ENCODE measurements at places on chromosomes 6 and 20.

DNA sequence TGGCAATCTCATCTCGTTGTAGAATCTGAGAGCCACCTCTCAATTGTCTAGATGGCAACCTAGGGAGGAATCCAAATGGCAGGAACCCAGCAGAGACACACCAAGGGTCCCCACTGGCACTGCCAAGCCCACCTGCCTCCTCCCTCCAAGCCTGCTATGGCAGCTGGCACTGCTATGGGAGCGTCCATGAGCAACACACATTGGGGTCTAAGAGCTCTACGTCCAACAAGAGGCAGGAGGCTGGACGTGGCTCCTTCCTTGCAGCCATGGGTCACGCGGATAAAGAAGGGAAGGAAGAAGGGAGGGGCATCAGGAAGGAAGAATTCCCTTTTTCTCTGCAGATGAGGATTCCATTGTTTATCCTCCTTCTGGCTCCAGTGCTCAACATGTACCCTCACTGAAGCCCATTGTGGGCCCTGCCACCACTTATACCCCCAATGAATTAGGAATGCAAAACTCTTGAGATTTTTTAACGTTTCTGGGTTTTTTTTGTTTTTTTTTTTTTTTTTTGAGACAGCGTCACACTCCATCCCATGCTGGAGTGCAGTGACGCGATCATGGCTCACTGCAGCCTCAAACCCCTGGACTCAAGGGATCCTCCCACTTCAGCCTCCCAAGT is 17.3 kb downstream of the ATP9A start:
- no peak for DNase-seq

DNA sequence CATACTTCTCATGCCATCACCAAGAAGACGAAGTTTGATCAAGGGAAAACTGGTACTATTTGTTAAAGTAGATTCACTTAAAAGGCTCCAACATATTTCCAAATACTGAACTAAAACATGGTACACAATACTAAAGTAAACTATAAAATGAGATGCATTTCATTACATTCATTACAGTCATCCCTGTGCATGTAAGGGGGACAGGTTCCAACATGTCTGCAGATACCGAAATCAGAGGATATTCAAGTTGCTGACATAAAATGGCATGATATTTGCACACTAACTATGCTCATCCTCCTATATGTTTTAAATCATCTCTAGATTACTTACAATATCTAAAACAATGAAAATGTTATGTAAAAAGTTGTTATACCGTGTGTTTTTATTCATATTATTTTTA is 893.9 kb upstream of the MANEA start:
- DNase-seq = no peak

- no peak for DNase-seq
These were observed 72.0 kb downstream of the CHMP4B start for GRCh38 chr20:33883164-33883563.

DNA sequence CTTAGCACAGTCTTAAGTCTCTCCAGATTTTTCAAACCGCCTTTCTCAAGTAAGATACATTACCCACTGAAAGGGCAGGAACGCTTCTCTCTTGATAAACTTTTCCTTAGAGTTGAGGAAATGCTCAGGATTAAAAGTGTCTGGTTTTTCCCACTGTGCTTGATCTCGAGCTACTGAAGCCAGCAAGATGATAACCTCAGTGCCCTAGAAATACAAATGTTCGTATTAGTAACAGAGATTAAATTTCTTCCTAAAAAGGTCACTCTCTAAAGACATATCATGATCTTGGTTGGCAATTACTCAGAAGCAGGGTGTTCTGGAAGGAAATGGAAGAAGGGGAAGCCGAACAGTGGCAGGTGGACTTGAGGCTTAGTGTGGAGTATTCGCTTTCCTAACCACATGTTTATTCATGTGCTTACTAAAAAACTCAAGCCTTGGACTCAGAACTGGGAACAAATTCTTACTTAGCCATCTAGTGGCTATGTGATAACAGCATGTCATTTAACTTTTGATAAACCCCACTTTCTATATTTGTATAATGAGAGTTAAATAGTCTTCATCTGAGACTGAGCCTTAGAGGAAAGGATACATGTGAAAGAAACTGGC is 20.1 kb downstream of the C6orf141 start:
- DNase-seq = no peak

DNA sequence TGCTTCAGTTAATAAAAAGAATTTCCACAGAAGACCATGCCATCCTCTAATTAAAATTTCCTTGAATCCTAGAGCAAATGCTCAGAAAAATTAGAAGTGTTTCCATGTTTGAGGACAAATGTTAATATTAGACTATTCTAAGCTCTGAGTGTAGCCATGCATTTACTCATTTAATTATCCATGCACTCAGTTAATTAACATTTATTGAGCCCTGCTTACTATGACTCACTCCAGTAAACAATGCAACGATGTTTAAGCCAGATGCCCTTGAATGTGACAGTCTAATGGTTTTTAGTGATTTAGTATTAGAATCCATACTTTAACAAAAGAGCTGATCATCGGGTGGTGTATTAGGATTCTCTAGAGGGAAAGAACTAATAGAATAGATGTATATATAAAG is 37.3 kb upstream of the GJA1 start:
- DNase-seq = no peak

- DNase-seq = no peak
These were observed 19.7 kb downstream of the NRSN1 start for GRCh38 chr6:24145690-24146131.

DNA sequence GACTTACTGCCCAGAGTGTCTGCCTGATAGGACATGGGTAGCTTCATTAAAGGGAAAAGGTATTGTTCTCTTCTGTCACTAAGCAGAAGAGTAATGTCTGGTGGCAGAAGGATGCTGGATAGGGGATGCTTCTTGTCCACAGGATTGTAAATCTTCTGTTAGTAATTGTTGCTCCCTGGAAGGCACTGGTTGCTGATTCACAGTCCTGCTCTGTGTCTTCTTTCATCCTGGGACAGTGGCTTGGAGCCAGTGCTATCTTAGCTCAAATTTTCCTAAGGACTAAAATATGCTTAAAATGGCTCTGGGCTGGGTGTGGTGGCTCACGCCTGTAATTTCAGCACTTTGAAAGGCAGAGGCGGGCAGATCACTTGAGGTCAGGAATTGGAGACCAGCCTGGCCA is 48.0 kb downstream of the SYTL3 start:
- no peak for DNase-seq

DNA sequence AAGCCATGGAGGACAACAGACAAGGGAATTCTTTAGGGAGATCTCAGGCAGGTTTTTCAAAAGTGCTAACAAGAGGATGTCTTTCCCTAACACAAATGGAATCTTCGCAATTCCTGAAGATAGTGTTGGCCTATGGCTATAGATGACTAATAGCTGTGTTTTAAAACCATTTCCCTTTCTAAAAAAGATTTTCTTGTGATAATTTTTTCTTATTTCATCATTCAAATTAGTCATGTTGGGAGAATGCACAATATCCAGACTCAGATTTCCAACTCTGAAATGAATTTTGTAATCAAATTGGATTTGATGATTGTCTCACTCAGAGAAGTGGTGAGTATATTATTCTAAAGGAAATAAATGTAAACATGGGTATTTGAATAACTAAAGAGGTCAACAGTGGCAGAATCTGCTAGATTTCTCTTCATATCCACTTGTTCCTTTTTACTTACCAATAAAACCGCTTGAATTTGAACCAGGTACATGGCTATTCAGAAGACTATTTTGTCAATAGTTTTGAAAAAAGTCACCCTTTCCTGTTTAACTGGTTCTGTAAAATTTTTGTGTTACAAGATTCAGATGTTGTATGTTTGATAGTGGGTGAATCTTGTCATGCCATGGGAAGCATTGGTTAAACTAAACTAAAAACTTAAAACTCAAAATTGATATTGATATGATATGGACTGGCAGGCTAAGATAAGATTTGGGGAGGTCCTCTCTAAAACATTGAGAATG is 1223.7 kb upstream of the EYS start:
- no peak for DNase-seq

GRCh38 chr20:35702824-35703695 is 3.9 kb downstream of the ROMO1 start:
- no peak for DNase-seq

- DNase-seq = no peak
These were observed 5.0 kb downstream of the SF3B5 start for GRCh38 chr6:144090384-144090783.

DNA sequence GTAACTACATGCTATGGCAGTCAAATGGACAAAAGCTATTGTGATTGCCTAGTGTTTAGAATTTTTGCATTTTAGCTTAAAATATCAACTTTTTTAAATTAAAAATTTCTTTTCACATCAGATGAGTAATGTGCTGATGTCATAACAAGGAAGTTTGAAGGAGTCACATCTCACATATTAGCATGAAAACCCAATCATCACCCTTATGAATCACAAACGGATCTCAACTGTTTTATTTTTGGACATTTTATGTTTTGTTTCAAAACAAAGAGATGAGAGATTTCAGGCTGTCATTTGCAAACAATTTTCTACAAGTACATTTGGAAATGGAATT is 53.6 kb upstream of the TRERF1 start:
- DNase-seq = no peak

DNA sequence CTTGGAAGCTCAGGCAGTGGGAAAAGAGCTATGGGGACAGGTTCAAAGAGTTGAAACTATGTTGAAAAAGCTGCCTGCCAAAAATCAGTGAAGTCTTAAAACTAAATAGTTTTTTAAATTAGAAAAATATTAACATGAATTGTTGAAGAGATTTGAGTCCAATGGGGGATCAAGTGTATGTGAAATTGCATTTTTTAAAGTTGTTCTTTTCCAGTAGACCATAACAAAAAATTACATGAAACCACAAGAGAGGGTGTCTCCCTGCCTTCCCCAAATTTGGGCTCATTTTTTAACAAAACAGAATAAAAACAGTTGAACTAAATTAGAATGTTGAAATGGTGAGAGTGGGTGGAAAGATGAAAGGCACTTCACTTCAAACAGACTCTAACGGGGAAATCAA is 31.5 kb upstream of the COL10A1 start:
- no peak for DNase-seq

GRCh38 chr6:166745801-166746668 is 119.0 kb upstream of the RPS6KA2 start:
- DNase-seq = no peak

DNA sequence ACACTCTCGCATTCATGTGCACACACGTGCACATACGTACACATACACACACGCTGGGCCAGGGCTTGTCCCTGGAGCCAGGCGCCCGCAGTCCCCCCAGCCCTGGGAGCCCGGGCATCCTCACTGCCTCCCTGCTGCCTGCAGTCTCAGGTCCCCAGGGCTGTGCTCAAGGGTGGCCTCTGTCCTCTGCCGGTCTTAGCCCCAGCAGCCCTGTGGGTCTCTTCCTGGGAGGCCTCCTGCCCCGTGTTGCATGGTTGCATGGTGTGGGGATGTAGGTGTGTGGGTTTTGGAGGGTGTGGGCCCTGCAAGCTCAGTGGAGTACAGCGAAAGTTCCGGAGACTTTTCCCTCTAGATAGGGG is 101.5 kb downstream of the TMEM242 start:
- no peak for DNase-seq

GRCh38 chr20:63495167-63495720 is 3.6 kb downstream of the EEF1A2 start:
- DNase-seq = no peak

- no peak for DNase-seq
These were observed 48.9 kb downstream of the ATXN1 start for GRCh38 chr6:16712255-16712930.

- peak; percentile 14 for DNase-seq
These were observed 6.0 kb upstream of the HSF2 start for GRCh38 chr6:122393351-122393896.

- no peak for DNase-seq
These were observed 155.5 kb downstream of the PRL start for GRCh38 chr6:22141241-22141745.

GRCh38 chr20:9491324-9491723 is 23.1 kb upstream of the LAMP5 start:
- no peak for DNase-seq

DNA sequence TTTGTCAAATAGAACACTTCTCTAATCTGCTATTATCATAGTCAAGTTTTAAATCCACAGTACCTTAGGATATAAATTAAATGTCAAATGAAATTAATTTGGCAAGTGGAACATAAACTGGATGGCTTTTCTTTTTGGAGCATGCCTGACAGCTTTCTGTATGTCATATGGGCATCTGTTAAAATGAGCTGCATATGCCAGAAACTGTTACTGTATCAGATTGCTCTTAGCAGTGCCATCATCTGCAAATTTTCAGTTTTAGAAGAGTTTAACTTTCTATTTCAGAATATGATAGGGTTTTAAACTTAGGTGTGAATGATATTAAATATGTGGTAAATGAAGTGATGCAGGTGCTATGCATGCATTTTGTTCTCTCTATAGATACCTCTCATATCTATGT is 3.4 kb upstream of the EEF1E1 start:
- no peak for DNase-seq

- peak; percentile 58 for DNase-seq
These were observed at the start of gene HFE for GRCh38 chr6:26087284-26088115. Gene HFE (plus strand): TSS chr6:26087429. CDS start chr6:26087441, 12 bp downstream.

DNA sequence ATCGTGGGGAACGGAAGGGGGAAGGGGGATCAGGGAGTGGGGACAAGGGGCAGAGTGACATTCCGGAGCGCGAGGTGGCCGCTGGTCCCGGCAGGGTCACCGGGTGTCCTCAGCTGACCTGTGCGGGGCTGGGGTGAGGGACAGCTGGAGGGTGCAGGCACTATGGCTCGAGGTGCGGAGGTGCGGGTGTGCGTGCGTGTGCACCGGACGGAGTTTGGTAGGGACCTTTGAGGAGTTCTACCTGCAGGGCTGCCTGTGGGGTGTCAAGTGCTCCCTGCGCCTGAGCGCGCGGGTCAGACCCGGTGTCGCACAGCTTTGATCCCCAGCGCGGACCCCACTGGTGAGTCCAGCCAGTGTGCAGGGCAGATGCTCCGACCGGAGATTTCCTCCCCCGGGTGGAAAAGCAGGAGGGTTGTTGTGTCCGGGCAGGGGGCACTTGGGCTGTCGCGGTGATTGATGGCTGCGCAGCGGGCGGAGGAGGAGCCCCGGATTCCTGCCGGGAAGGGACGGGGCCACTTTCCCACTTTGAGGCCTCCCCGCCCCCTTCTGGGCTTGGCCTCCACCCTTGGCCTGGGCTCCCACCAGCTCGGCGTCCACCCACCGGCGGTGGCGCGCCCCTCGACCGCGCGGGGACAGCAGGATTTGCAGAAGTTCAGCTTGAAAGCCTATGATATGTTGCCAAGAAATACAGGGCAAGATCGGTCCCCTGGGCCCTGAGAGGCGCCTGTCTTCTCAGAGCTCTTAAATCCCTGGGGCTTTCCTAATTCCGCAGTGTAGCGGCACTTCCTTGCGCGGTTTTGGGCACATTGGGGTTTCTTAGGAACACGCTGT is 658 bp downstream of the RIN2 start:
- DNase-seq = peak; percentile 64

DNA sequence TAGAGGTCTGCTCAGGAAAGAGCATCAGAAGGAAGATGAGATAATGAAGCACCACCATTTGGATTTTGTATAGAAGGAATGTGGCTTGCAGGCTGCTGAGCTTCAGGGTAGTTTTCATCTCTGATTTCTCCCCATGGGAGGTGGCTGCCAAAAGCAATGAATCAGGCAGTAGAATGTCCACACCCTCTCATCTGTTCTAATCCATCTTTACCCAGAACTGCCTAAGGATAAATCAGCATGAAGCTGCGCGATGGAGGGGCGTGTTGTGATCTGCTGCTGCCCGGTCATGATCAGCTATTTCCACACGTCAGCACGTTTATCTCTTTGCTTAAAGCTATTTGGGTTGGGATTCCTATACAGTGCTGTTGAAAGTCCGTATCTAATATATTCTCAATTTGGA is 295.4 kb downstream of the FOXA2 start:
- DNase-seq = no peak
